ENCODE measurements at places on chromosomes 16 and 17.

- DNase-seq = no peak
Measured at GRCh38 chr17:46983782-46984181, 4.7 kb upstream of the RPRML start.

DNA sequence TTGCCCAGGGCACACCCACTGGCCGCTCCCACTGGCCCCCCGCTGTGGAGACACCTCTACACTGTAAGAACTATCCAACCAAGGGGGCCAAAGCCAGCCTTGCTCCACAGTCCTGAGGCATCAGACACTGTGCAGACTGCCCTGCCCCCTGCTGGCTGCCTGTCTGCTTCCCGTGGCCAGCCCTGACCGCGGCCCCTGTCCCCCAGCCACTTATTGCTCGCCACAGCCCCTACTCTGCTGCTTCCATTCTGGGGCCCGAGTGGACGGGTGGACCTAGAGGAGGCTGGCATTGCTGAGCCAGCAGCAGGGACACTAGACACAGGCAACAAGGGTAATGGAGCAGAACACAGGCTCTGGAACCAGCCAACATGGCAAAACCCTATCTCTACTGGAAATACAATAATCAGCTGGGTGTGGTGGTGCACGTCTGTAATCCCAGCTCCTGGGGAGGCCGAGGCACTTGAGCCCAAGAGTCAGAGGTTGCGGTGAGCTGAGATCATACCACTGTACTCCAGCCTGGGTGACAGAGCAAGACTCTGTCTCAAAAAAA is 19.7 kb upstream of the LRRC37A3 start:
- DNase-seq = no peak

GRCh38 chr16:3027983-3028715 is 4.3 kb downstream of the THOC6 start:
- no peak for DNase-seq

DNA sequence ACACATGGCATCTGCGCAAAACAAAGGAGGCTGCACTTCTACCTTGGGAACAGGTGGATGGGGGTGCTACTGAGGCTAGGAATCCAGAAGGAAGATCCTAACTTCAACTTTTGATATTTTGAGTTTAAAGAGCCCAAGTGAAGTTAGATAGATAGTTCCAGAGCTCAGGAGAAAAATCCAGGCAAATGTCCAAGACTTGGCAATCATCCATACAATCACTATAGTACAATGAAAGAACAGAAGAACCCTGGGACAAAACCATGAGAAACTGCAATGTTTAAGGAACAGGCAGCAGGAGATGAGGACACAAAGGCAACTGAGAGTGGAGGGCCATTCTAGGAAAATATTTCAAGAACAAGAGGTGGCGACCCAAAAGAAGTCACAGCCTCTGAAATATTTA is 12.4 kb downstream of the CDYL2 start:
- DNase-seq = no peak

GRCh38 chr16:29809850-29810698 is 1.9 kb upstream of the PRRT2 start:
- DNase-seq = no peak

- DNase-seq = no peak
Measured at GRCh38 chr16:80198311-80199299, 342.2 kb upstream of the DYNLRB2 start.

GRCh38 chr16:88570691-88571092 is 489 bp downstream of the ZC3H18 start:
- no peak for DNase-seq

Measured in AG04450 (cell line).